Left lung (tissue), 14 donors: ENCODE measurements at places on chromosomes 12 and 14. TPM values are rescaled to one million over a fixed set of nuclear protein-coding genes. Genes with fewer than 3 reads are reported as not detected.

Gene DLK1
- total RNA-seq: not detected

Gene ANP32D
- total RNA-seq: not detected

Gene HPD
- 2.1 TPM for total RNA-seq

DNA sequence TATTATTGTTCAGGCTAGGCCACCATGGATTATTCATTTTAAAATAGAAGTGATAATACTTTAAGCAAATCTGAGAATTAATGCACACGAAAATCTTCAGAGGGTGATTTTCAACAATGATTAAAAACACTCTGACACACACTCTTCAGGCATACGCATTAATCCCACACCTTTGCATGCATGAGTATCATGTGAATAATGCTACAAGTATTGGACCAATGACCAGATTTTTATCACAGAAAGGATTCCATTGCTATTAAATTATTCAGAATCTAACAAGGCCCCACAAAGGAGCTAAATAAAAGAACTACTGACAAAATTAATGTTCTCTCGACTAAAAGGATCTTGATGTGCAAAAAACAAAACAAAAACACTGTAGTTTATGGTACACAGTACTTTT is 11.1 kb downstream of the EPS8 start:
- no peak overlapping the region for H3K27ac ChIP-seq
- H3K4me3 ChIP-seq: no peak overlapping the region
- no peaks in the 10 kb centered on the region for H3K36me3 ChIP-seq
- no peaks in the 10 kb centered on the region for H3K27me3 ChIP-seq
- no peak for DNase-seq

GRCh38 chr12:108115123-108116121 is 13.7 kb upstream of the WSCD2 start:
- H3K4me1 ChIP-seq: no peaks in the 10 kb centered on the region
- no peak overlapping the region for H3K27ac ChIP-seq
- no peak overlapping the region for H3K4me3 ChIP-seq
- H3K27me3 ChIP-seq: no peaks in the 10 kb centered on the region
- no peak for DNase-seq

GRCh38 chr14:54902143-54902520 is 494 bp downstream of the GCH1 start:
- no peaks in the 10 kb centered on the region for H3K4me1 ChIP-seq
- no peaks in the 10 kb centered on the region for H3K27me3 ChIP-seq
- DNase-seq: peak; percentile 79
- H3K4me3 ChIP-seq: peak overlapping the region; percentile 84
- H3K27ac ChIP-seq: peak overlapping the region; percentile 95

DNA sequence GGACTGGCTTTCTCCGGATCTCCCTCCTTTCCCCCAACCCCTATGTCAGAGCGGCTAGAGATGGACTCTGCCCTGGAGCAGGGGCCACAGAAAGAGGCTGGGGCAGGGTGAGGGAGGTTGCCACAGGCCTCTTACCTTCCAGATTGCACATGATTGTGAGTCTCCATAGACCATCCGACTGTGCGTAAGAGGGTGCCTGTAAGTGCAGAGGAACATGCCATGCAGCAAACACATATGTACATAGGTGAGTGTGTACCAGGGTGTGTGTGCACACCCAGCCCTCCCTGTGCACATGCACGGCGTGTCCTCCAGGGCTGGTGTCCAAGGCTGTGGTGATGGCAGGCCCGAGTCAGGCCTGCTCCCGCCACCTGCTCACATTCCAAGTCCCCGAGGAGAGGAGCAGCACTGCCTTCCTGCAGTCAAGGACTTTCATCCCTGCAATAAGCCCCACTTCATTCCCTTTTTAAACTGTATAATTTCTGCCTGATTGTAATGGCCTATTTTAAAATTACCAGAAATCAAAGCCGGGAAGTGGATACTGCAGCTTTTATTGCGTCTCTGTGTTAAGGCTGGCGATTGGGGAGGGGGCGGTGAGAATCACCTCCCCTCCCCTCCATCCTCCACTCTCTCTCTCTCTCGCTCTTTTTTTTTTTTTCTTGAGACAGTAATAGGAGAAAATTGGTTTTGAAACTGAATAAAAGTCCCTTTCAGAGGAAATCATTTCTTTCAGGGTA is 28.5 kb downstream of the FAM222A start:
- H3K36me3 ChIP-seq: no peaks in the 10 kb centered on the region
- H3K27ac ChIP-seq: no peak overlapping the region
- no peak overlapping the region for H3K4me3 ChIP-seq
- DNase-seq: peak; percentile 39
- peaks cover 4% of the 10 kb centered on the region for H3K27me3 ChIP-seq

- peaks cover 15% of the 10 kb centered on the region for H3K4me1 ChIP-seq
- H3K36me3 ChIP-seq: peaks cover 10% of the 10 kb centered on the region
- no peak overlapping the region for H3K4me3 ChIP-seq
Measured at GRCh38 chr12:51011955-51012354, 14.2 kb downstream of the SLC11A2 start.

DNA sequence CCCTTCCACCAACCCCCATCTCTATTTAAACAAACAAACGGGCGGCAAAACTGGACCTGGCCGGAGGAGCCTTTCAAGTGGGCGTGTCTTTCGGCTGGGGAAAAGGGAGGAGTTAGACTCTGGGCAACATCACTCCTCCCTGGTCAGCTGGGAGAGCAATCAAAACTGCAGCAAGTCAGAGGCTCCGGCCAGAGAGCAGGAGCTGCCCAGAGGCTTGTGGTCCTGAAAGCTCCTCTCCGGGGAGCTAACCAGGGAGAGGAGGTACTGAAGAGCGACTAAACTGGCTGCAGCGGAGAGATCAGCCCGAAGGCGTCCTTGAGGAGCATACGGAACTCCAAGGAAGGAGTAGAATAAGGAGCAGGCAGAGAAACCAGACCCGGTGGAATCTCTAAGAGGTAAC is at the start of gene NEUROD4:
Gene NEUROD4, plus strand, starts transcription at position 191 of the 400 bp plus-strand sequence. CDS start 6,466 bp downstream, outside the sequence.
- H3K27ac ChIP-seq: no peak within 1 kb of the TSS
- no peaks in the 10 kb centered on the region for H3K36me3 ChIP-seq

DNA sequence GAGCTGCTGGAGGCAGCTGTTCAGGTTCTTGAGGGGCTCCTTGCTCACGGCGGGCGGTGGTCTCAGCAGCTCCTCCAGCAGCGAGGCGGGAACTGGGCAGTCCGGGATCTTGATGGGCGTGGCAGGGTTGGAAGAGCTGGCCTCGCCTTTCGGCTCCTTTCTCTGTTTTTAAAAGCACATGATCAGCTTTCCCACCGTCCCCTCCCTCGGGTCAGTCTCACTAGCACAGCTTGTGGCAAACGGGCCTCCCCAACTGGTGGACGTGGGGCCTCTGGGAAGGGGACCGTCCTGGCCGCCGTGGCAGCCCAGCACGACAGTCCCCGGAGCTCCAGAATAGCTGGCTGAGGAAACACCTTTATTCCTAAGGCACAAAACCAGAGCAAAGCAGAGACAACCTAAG is 12.5 kb upstream of the ANKLE2 start:
- no peak for DNase-seq
- H3K27ac ChIP-seq: no peak overlapping the region
- H3K4me1 ChIP-seq: no peaks in the 10 kb centered on the region
- no peaks in the 10 kb centered on the region for H3K27me3 ChIP-seq
